Mammary epithelial cell (primary cell): ENCODE measurements at places on chromosomes 3 and 15. TPM values are rescaled to one million over a fixed set of nuclear protein-coding genes. Genes with fewer than 3 reads are reported as not detected.

The CKMT1A gene
- 32.7 TPM for total RNA-seq

The GOLGA6L6 gene
- not detected in 2 replicates for total RNA-seq

The PAQR9 gene
- total RNA-seq: not detected

The ZDHHC19 gene
- not detected in 2 replicates for total RNA-seq

The TIMP4 gene
- not detected in 2 replicates for total RNA-seq
